Activated T-helper 9 cell treated with anti-CD3 and anti-CD28 coated beads, Interleukin-2, amount 50 U/mL, for 16 hours (primary cell): ENCODE measurements at places on chromosomes 3 and 15.

- DNase-seq = no peak
These were observed 534.2 kb downstream of the ZIC1 start for GRCh38 chr3:147943265-147943945.

- peak; percentile 76 for DNase-seq
These were observed 267.0 kb downstream of the PLCL2 start for GRCh38 chr3:17151598-17152373.

- no peak for DNase-seq
These were observed 24.4 kb downstream of the AVEN start for GRCh38 chr15:34014556-34014955.

GRCh38 chr3:67876261-67876660 lies 221.8 kb upstream of the SUCLG2 start:
- no peak for DNase-seq
